ENCODE measurements at places on chromosomes 5 and 9. TPM values are rescaled to one million over a fixed set of nuclear protein-coding genes. Genes with fewer than 3 reads are reported as not detected.

DNA sequence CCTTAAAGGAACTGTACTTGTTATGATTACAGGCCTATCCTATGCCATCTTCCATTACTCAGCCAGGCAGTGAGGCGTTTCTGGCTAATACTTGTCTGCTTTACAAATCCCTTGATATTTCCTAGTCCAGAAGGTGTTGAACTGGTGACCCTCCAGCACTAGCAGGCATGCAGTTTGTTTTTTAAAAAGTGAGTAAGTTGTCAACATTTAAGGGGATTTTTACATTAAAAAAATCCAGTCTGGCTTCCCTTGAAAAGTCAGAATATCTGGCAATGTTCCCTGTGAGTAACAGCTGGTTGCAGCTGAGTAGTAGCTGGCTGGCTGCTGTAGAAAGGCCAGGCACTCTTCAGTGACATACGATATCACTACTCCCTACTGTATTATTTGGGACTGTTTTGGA, 21.8 kb downstream of the GRIN3A start:
- DNase-seq, result no peak
- no peaks in the 10 kb centered on the region for H3K4me1 ChIP-seq
- H3K27me3 ChIP-seq, result peaks cover 8% of the 10 kb centered on the region
- H3K36me3 ChIP-seq, result no peaks in the 10 kb centered on the region
- no peak overlapping the region for H3K27ac ChIP-seq

The RGS14 gene
- total RNA-seq, result 122 TPM

DNA sequence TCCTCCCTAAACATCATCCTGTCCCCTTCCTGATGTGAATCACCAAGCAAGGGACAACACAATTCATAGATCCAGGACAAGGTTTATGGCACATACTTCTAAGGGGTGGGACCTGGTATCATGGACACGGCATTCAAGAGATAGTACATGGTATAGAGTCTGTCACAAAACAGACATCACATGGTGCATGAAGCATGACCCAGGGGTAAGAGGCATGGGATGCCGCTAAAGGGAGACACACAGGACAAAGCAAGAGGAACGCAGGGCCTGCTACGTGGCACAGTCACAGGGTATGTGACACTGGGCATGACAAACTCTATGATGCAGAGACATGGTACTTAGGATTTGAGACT, 20.7 kb downstream of the GSN start:
- H3K4me3 ChIP-seq, result no peak overlapping the region
- H3K36me3 ChIP-seq, result no peaks in the 10 kb centered on the region
- H3K27ac ChIP-seq, result no peak overlapping the region

- H3K36me3 ChIP-seq, result no peaks in the 10 kb centered on the region
- H3K27me3 ChIP-seq, result no peaks in the 10 kb centered on the region
- H3K4me1 ChIP-seq, result no peaks in the 10 kb centered on the region
- no peak for DNase-seq
- no peak overlapping the region for H3K27ac ChIP-seq
Measured at GRCh38 chr9:13429301-13430190, 150.1 kb upstream of the MPDZ start.

DNA sequence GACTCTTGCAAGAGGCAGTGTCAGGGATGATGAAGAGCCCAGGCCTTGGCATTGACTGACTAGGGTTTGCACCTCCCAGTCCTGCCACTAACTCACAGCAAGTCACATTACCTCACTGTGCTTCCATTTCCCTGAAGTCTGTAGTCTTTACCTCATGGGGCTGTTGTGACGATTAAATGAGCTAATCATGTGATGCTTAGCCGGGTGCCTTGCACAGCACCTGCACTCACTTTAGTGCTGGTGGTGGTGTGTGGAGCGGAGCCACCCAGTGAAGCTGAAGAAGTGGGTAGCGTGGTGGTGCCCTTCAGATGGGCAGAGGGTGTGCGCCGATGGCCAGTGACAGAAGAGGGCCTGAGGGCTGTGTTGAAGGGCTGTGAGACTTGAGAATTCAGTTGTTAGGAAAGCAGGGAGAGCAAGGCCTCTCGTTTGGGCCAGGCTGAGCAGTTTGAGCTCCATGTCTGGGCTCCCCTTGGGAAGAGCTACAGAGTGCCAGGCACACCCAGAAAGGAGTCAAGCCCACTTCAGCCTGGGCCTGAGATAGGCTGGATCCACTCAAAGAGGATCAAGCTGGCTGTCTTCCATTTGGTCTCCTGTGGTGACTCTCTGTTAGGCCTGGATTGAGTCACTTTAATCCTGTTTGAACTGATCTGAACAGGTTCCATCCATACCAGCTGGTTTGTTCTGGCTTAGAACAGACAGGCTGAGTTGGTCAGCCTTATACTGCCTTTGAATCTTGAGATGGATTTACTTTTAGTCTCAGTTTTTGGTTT, 42.5 kb downstream of the RALGPS1 start:
- peaks cover 19% of the 10 kb centered on the region for H3K27me3 ChIP-seq
- H3K4me3 ChIP-seq, result no peak overlapping the region
- no peak overlapping the region for H3K27ac ChIP-seq
- no peak for DNase-seq
- peaks cover 17% of the 10 kb centered on the region for H3K4me1 ChIP-seq
- peaks cover 3% of the 10 kb centered on the region for H3K36me3 ChIP-seq

- peaks cover 9% of the 10 kb centered on the region for H3K27me3 ChIP-seq
- DNase-seq, result no peak
- H3K36me3 ChIP-seq, result no peaks in the 10 kb centered on the region
- no peaks in the 10 kb centered on the region for H3K4me1 ChIP-seq
- no peak overlapping the region for H3K4me3 ChIP-seq
Measured at GRCh38 chr9:115333277-115334070, 215.5 kb upstream of the TNC start.

DNA sequence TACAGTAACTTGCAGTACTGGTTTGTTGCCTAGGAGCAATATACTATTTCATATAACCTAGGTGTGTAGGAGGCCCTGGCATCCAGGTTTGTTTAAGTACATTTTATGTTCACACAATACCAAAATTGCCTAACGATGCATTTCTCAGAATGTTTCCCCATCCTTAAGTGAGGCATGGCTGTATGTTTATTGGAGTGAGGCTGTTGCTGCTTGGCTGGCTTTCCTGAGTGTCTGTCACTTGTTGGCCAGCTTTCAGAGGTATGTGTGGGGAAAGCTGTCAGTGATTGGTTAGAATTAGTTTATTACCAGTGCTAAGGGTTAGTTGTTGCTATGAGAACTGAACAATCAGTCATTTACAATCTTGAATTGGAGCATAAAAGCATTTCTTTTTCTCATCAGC, 154.1 kb upstream of the CDH12 start:
- no peak overlapping the region for H3K4me3 ChIP-seq
- H3K27me3 ChIP-seq, result no peaks in the 10 kb centered on the region
- H3K36me3 ChIP-seq, result no peaks in the 10 kb centered on the region
- no peak for DNase-seq
- H3K27ac ChIP-seq, result no peak overlapping the region
- no peaks in the 10 kb centered on the region for H3K4me1 ChIP-seq

GRCh38 chr5:123124126-123124858, 35.3 kb downstream of the PRDM6 start:
- no peaks in the 10 kb centered on the region for H3K4me1 ChIP-seq
- H3K36me3 ChIP-seq, result no peaks in the 10 kb centered on the region
- H3K27me3 ChIP-seq, result peaks cover 10% of the 10 kb centered on the region
- H3K4me3 ChIP-seq, result no peak overlapping the region

The ICE1 gene
- 50.8 TPM for total RNA-seq

DNA sequence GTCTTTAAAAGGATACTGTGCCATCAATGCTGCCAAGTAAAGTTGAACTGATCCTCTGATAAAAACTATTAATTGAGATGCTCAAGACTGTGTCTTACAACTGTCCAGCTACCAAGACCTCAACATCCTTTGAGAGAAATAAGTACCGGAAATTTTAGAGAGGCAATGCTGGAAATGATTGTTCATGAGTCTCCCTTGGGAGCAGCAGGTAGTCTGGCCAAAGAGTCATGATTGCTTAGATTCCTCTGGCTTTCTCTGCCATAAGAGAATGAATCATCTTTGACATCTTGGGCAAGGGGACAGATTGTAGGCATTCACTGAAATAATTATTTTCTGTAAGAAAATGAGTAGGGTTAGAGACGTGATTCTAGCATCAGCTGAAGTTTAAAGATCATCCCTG, 466.6 kb upstream of the DAB2 start:
- no peak overlapping the region for H3K27ac ChIP-seq
- no peak overlapping the region for H3K4me3 ChIP-seq
- no peaks in the 10 kb centered on the region for H3K4me1 ChIP-seq

DNA sequence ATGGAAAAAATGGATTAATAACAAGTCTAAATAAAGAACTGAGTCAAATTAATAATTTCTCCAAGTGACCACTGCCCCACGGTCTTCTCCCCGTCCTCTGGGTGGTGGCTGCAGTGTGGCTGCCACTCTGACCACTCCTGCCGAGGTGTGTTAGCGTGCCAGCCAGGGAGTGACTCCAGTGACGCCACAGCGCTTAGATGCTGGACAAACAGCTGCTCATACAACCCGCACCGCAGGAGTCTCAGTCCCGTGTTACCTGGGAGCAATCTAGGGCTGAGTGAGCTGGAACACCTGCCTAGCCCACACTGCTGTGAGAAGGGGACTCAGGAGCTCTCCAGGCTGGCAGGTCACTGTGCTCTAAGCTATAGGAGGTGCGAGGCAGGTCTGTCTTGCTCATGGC, 10.2 kb downstream of the MAPK9 start:
- peaks cover 92% of the 10 kb centered on the region for H3K36me3 ChIP-seq
- H3K27ac ChIP-seq, result no peak overlapping the region
- H3K27me3 ChIP-seq, result no peaks in the 10 kb centered on the region
- DNase-seq, result no peak
- H3K4me3 ChIP-seq, result no peak overlapping the region
- H3K4me1 ChIP-seq, result peaks cover 24% of the 10 kb centered on the region

The C9orf152 gene
- not detected for total RNA-seq

DNA sequence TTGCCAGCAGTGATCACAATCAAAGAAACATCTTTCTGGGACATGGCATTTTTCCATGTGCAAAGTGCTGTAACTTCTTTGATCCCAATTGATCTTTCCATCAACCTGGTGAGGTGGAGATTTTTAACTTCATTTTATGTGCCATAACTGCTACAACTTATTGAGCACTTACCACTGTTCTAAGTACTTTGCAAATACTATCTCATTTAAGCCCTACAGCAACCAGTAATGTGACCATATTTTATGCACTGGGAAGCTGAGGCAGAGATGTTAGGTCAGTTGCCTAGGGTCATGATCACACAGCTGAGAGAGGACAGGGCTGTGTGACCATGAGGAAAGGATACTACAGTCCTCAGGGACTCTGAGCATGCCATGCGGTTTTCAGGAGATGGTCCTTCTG, 17.9 kb upstream of the STRBP start:
- H3K4me3 ChIP-seq, result no peak overlapping the region
- H3K27me3 ChIP-seq, result no peaks in the 10 kb centered on the region
- H3K4me1 ChIP-seq, result peaks cover 3% of the 10 kb centered on the region

The CD74 gene
- 288 TPM for total RNA-seq

The NR5A1 gene
- not detected for total RNA-seq

The FAM151B gene
- 0.82 TPM for total RNA-seq

GRCh38 chr5:16934677-16935153, 1.4 kb downstream of the MYO10 start:
- H3K4me3 ChIP-seq, result peak overlapping the region; percentile 67
- peaks cover 14% of the 10 kb centered on the region for H3K36me3 ChIP-seq
- H3K27ac ChIP-seq, result no peak overlapping the region
- no peak for DNase-seq
- peaks cover 67% of the 10 kb centered on the region for H3K27me3 ChIP-seq
